Activated CD4-positive, alpha-beta T cell treated with anti-CD3 and anti-CD28 coated beads, Interleukin-2, amount 50 U/mL, for 1 hour (primary cell): ENCODE measurements at places on chromosomes 2 and 18.
A peak's percentile ranks its signal among the peaks of the same experiment; 100 is the strongest.

DNA sequence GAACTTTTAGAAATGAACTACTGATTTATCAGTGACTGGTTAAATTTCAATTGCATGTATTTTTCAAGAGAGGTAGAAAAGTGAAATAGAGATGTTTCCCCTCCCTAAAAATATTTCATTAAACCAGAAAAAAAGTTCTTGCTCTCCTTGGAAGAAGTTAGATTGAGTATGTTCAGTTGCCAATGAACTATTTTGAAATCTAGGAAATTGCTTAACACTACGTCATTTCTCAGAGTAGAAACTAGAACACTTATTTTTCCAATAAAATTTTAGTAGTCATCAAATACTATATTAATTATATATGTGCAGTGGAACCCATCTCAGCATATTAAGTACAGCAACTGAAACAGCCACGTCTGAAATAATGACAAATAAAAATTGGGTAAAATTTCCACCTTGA is 51.8 kb upstream of the STAT1 start:
- DNase-seq: no peak

GRCh38 chr18:77433076-77433475 is 183.4 kb downstream of the GALR1 start:
- DNase-seq: no peak

GRCh38 chr2:219486380-219486959 is 12.2 kb upstream of the GMPPA start:
- DNase-seq: no peak

- no peak for DNase-seq
These were observed 33.0 kb downstream of the TMEFF2 start for GRCh38 chr2:192161656-192162290.

DNA sequence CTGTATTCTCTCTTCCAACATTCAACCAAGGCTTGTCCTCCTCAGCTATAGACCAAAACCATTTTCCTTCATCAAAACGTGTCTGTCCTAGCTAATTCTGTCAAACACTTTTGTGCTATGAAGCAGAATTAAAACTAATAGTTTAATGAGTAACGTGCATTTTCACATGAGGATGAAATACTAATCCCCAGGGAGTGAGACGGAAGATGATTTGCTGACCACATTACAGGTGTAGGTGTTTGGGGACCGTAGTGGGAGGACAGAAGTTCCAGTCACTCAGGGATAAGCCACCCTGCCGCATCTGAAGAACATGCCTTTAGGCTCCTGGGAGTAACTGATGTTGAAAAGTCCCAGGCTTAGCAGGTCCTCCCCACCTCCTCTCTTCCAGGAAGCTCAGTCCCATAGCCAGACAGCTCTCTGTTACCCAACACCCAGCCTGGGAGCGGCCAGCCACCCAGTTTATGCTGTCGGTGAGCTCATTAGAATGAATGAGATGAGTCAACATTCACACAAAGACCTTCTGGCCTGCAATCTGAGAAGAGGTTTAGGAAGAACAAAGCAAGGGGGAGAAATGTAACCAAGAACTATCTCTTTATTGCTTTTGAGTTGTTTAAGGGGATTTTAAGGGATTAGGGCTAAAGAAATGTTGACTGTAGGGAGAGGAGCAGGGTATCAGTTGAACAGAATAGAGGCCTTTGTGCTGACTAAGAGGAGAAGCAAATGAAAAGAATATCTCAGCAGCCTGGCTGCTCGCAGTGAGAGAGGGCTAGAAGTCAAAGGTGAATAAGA is 122.5 kb downstream of the FOXI3 start:
- DNase-seq: no peak

GRCh38 chr2:178863856-178864620 is 56.8 kb upstream of the TTN start:
- DNase-seq: no peak

DNA sequence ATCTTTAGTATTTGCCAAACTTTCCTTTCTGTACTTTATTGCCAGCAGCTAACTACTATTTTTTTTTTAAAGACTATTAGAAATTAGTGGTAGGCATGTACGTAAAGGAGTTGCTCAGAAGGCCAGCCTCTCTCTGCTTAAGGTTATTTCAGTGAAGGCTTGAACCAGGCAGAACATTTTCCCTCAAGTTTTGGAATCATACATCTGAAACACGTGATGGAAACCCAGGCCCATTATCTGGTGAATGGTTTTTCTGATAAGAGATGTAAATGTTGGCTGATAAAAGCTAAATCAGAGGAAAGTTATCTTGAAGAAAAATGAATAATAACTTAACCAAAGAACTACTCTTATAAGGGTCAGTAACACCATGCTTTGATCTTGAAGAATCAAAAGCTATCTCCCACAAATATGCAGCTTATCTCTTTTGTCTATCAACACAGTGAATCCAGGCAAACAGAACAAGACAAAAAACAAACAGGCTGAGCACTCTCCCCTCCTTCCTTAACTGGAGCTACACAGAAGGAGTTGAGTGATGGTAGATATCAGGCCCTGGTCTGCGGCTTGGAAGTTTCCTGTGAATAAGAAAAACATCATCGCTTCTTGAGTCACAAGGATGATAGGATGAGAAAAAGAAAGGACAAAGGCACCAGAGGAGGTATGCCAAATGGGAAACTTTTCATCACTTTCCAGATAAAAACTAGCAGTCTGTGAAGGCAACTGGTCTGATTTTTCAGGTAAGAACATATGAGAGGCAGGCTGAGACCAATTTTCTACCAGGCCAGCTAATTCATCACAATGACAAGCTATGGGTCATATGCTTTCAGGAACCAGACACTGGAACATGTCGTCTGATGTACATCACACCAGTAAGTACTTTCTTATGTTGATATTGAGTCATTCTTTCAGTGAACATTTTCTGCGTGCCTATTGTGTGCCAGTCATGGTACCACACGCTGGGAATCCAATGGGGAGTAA is 88.4 kb upstream of the STK17B start:
- peak; percentile 44 for DNase-seq

DNA sequence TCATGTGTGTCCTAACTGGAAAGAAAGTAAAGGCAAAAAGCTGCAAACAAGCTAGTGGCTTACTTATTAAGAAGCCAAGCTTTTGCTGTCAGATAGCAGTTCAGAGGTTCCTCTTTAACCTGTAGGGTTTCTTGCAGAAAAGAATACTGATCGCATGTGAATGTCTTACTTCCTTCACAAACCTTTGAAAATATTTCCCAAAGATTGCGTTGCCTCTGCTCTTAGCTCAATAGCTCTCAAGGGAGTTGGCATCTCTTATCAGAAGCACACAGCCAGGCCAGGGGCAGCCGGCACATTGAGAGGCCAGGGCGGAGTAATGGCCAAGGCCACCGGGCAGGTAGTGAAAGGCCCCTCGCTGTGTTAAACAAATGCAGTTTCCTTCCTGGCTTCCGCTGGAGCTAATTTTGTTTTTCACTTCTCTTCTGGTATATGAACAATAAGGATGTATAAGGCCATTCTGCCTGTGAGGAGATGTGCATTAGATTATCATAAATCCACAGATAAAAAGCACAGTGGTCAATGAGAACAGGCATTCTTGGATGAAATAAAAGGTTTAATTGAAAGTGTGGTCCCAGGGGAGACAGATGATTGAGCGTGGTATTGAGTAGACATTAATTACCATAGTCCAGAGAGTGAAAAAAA is 542.4 kb upstream of the NRP2 start:
- DNase-seq: no peak

DNA sequence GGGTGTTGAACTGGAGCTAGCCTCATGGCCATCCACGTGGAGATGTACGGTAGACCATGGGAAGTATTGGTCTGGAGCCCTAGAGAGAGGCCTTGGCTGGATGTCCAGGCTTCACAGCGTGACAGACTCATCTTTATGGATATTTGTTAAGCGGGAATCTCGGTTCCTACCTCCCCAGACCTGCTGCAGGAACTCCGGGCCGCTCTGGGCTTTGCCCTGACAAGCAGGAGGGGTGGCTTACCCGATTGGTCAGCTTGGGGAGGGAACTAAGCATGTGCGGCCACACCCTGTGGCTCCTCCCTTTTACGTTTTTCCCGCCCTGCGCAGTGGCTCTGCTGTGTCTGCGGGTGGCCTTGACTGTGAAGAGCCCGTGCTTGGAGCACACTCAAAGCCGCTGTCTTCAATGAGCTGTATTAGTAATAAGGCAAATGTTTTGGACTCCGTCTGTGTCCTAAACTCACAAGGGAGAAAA is 52.3 kb downstream of the PAPOLG start:
- DNase-seq: no peak

GRCh38 chr2:159505196-159505595 is 111.2 kb downstream of the BAZ2B start:
- no peak for DNase-seq

DNA sequence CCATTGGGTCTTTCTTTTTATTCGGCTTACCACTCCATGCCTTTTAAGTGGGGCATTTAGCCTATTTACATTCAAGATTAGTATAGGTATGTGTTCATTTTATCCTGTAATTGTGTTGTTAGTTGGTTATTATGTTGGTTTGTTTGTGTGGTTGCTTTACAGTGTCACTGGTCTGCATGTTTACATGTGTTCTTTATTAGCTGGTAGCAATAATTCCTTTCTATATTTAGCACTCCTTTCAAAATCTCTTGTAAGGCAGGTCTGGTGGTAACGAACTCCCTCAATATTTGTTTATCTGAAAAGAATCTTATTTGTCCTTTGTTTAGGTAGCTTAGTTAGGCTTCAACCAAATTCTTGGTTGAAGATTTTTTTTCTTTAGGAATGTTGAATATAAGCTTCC is 68.7 kb upstream of the XDH start:
- DNase-seq: no peak

DNA sequence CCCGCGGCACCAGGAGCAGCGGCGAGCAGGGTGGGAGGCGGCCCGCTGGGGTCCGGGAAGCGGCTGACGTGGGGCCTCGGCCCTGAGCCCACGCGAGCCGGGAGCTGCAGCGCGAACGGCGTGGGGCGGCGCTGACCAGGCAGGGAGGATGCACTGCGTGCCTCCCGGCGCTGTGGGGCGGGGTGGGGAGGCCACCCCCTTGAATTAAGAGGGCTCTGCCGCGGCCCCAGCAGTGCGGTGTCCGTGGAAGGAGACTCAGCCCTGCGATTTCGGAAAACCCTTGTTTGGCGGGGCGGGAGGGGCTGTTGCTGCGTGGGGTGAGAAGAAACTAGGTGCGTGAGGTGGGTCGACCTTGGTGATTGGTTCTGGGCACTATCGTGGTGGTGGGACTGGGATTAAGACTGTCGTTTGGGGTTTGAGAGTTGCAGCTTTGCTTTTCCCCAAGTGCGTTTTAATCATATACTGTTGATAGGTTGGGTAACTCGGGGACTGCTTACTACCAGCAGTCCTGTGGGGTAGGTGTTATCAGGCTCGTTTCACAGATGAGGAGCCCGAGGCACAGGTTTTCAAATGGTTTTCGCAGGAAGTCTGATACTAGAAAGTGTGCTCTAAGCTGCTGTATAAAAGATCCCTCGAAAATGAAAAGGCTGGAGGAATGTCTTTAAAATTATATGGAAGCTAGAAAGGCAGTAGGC is 722 bp downstream of the ACSL3 start:
- peak; percentile 25 for DNase-seq

DNA sequence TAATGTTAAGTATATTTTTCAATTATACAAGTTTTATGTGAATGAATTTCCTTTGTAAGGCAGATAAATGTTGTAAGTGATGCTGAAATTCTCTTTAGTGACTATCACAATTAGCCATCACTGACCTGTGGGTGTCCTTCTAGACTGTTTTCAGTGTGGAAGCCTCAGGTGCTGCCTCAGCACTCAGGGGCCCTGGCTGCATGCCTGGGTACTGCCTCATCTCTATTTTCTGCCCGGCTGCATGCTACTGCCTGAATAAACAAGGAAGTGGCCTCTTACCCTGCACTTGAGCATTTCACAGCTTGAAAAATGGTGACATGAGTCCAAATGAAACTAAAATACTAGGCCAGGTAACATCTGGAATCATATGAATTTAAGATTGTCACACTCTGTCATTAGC is 787.6 kb upstream of the SALL3 start:
- no peak for DNase-seq

DNA sequence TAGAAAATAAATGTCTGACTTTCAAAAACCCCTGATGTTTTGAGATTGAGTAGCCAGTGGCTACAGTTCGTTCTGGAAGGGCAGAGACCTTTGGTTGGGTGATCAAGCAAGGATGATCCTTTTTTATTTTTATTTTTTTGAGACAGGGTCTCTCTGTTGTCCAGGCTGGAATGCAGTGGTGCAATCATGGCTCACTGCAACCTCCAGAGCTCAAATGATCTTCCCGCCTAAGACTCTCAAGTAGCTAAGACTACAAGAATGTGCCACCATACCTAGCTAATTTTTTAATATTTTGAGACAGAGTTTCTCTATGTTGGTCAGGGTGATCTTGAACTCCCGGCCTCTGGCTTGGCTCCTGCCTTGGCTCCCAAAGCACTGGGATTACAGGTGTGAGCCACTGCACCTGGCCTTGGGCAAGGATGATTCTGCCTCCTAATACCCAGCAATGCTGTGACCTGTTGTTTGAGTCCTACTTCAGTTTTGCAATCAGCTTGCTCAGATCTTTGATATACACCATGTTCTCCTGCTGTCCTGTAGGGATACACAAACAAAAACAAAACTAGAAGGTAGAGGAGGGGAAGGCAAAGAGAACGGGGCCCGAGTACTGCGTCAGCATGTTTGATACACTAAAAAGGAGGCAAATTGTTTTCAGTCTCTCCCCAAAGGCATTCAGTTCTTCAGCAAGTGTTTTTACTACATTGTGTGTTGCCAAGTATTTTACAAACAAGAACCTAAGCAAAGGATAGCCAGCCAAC is 59.2 kb upstream of the LYPD6B start:
- DNase-seq: no peak

DNA sequence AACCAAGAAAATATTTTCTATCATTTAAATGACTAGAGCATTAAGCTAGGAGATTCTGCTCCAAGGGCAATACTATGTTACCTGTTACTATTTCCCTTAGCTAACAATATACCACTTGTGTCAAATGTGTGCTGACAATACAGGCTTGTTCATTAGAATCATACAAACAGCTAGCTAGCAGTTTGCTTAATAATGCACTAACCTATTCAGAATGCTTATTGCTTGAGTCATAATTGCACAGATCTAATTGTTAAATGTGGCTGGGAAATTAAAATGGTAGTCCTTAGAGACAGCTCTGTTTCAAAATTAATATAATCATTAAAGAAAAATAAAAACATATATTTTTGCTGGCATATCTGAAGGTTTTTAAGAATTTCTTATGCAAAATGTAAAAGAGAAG is 344.2 kb downstream of the ERBB4 start:
- no peak for DNase-seq

DNA sequence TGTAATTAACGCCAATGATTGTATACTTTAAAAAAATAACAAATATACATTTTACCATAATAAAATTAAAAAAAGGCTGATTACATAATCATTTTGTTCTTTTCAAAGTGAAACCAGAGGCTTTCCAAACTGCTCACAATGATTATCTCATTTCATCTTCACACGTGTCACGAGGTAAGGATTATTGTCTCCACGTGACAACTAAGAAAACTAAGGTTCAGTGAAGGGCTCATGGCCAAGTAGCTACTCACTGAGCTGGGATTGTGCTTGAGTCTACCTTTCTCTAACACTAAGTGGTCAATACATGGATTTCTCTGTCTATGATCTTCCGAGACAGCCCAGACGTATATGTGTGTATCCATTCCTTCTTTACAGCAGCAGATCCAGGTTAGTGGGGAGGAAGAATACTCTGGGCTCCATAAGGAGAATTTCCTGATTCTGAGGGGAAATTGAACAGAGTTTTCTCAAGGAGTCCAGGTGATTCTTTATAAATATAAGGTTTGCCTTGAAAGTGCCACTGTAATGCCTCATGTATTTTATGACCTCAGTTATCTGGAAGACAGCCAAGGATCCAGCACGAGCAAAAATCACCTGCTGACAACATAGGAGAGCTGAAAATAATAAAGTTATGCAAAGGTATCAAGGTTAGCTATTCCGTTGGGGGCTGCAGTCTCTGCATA is 25.6 kb upstream of the ACSL3 start:
- no peak for DNase-seq

GRCh38 chr2:88626171-88627054 is 851 bp downstream of the EIF2AK3 start:
- DNase-seq: peak; percentile 40
